Mesothelial cell of epicardium (in vitro differentiated cells): ENCODE measurements at places on chromosomes 3 and 15.

GRCh38 chr3:72960812-72961518 is 35.6 kb upstream of the PPP4R2 start:
- DNase-seq: no peak

- no peak for DNase-seq
Observed at GRCh38 chr15:22903427-22903826, 65.0 kb downstream of the NIPA2 start.

DNA sequence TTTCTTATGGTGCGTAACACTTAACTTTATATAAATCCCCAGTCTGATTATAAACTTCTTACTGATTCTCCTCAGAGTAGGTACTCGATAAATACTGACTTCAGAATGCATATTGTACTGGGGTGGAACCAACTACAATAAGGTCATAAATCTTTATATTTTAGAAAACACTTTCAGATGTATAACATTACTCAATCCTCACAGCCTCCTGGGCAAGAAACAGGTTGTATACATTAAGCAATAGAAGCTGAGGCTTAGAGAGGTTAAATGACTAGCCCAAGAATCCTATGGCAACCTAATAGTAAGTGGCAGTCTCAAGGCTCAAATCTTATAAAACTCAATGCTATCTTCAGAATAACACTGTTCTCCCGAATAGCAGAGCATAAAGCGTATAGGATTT is 9.1 kb downstream of the VPS13C start:
- DNase-seq: no peak

- DNase-seq: no peak
Observed at GRCh38 chr15:82533801-82534200, 6.5 kb downstream of the RPS17 start.

- DNase-seq: no peak
Observed at GRCh38 chr15:69666441-69666882, 213.8 kb downstream of the RPLP1 start.

GRCh38 chr3:105260385-105260784 is 106.3 kb upstream of the ALCAM start:
- DNase-seq: no peak

DNA sequence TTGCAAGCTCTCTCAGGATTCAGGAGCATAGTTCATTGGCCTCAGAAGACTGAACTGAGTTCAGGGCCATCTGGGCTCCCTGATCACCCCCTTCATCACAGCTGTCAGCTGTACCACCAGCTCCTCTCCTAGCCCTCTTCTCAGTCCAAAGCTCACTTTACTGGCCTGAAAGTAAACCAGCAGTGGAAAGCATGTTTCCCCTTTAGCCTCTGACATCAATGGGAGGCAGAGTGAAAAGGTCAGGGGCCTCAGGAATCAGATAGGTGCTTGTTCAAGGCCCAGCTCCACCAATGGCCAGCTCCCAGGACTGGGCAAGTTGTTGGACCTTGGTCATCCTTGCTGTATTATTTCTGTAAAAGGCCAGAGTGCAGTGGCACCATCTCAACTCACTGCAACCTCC is 223.4 kb downstream of the TLE3 start:
- no peak for DNase-seq

DNA sequence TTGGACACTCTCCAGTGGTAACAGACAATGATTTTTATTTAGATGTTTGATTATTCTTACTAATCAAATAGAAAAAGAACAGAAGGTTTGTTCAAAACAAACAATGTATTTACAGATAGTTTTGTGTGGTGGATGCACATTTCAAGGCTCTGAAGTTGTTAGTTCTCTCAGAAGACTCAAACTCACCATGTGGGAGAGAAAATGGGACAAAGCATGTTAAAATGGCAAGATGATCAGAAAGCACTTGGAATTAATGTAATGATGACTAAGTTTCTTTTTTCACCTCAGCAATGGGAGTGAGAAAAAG is 450.5 kb upstream of the KCNMB2 start:
- no peak for DNase-seq

GRCh38 chr15:64522226-64522823 is 61.9 kb downstream of the ZNF609 start:
- DNase-seq: no peak

- DNase-seq: no peak
Observed at GRCh38 chr3:69715204-69715603, 24.1 kb upstream of the MITF start.

DNA sequence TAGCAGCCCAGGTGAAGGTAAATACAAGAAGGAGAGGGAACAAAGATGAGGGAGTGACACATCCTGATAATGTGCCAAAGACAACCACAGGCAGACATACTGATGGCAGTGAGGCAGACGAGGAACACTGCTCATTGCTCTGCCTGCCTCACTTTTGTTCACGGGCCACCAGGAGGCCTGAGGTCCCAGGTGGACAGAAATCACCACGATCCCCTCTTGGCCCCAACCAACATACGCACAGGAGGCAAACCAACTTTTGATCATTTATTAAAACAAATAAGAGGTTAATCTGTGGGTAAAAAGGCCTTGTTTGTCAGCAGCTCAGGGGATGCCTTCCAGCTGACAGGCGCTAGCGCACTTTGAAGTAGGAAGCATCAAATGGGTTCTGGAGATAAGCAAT is 4.2 kb downstream of the ALG1L2 start:
- DNase-seq: no peak

- DNase-seq: no peak
Observed at GRCh38 chr3:150609988-150610387, 6.9 kb downstream of the SELENOT start.

- DNase-seq: no peak
Observed at GRCh38 chr15:36254426-36254825, 325.0 kb upstream of the CDIN1 start.

DNA sequence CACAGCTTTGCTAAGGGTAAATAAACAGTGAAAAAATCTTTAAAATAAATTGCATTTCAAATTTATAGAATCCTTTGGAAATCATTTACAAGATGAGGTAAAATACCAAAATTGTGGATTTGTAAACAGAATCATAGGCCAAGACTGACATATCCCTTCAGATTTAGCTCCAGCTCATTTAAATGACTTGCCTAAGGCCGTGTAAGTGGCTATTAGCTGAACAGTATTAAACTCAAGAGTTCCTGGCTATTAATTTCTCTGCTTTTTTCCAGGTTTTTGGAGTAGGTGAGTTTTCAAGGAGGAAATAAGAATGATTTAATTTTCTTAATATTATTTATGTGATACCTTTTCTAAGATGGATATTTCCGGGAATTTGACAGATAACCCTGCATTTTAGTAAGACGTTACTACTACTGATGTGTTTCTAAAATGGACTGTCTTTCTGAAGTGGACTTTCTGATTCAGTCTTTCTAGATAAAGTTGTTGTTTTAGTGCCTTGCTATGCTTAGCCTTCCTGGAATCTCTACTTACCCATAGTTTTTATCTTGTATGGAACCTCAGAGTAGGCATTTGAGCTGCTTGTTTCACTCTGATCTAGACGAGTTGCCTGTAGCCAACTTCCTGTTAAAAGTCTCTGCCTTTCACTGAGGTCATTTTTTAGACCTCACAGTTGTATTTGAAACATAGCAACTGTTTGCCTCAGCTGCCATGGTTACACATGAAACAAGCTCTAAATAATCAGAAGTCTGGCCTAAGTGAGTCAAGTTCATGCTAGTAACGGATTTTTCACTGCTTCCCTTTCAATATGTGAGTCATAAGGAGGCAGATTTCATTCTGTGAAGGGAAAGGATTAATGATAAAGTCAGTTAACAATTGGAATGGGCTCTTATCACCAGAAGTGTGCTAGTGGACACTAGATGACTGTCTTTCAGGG is 127.0 kb downstream of the KLHL25 start:
- DNase-seq: no peak

GRCh38 chr15:66356359-66357236 is at the start of gene TIPIN:
Gene TIPIN (minus strand): TSS chr15:66356685. CDS start chr15:66352947, 3,738 bp downstream.
- peak; percentile 91 for DNase-seq

DNA sequence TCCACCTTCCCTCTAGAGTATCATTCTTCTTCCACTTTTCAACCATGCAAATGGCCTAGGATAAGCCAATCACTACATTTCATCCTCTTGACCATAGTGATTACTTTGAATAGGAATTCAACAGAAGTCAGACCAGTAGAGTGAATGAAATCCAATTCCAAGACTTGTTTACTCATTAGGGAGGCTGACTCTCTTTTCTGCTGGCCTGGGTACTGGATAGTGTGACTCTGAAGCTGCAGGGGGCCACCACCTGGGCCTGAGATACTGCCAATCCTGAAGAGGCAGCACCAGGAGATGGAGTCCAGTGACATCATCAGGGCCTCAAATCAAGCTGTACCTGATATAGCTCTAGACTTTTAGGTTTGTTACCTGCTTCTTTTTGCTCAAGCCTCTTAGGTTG is 7.0 kb upstream of the FSTL1 start:
- no peak for DNase-seq

DNA sequence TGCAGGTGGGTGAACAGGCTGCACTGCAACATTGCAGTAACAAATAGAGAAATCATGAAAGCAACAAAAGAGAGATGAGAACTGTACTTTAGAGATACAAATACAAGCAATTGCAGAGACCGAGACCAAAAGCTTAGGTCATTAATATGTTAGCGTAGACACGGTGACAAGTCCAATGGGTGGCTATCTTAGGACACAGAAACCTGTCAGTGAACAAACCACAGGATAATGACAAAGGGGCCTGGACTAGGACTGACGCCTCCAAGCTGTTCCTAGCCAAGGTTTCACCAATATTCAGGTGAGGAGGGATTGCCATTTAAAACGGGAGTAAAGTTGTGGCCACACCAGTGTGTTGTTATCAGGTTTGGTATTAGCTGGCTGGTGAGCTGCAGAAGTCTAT is 41.7 kb upstream of the BLM start:
- DNase-seq: no peak

GRCh38 chr3:13007251-13007941 is 65.8 kb downstream of the IQSEC1 start:
- no peak for DNase-seq
